Body of pancreas (tissue), 4 donors: ENCODE measurements at places on chromosomes 12 and 14. TPM values are rescaled to one million over a fixed set of nuclear protein-coding genes. Genes with fewer than 3 reads are reported as not detected.
A peak's percentile ranks its signal among the peaks of the same experiment; 100 is the strongest.

GRCh38 chr14:95897280-95897679, 20.6 kb downstream of the TUNAR start:
- DNase-seq, result no peak

GRCh38 chr12:4203772-4204376, 69.7 kb upstream of the CCND2 start:
- DNase-seq, result no peak

GRCh38 chr14:103204852-103205540, 81.7 kb downstream of the TNFAIP2 start:
- no peak for DNase-seq

DNA sequence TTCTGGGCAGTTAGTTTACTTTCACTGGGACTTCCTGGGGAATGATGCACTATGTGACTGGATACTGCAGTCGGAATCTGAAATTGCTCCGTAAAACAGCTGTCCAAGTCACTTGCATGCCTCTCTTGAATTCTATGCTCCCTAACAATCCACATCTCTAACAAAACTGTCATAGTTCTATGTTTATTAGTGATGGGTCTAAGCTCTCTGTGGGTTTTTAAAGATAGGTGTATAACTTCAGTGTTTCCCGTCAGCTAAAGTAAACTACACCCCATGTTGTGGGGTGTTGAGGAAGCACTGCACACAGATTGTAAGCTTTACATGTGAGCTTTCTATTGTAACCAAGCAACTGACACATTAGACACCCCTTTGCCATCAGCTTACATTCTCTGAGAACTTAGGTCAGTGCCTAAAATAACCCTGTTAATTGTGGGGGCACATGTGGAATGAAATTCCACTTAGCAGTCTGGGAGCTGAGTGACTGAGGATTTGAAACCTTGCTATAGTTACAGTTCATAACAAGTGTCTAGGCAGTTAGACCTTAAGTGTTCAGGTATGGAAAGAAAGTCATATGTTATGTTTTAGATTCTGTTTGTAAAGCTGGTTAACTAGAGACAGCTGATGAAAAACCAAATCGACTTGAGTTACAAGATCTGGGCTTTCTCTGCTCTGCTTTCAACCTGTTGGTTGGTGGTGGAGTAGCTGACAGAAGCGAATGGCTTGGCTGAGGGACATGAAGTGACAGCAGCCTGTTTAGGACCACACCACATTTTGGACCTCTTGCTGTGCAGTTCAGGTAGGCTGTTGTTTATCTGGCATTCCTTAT, 165.7 kb downstream of the AKAP6 start:
- DNase-seq, result no peak

- DNase-seq, result no peak
These were observed 45.3 kb downstream of the PRMT8 start for GRCh38 chr12:3536096-3536875.

DNA sequence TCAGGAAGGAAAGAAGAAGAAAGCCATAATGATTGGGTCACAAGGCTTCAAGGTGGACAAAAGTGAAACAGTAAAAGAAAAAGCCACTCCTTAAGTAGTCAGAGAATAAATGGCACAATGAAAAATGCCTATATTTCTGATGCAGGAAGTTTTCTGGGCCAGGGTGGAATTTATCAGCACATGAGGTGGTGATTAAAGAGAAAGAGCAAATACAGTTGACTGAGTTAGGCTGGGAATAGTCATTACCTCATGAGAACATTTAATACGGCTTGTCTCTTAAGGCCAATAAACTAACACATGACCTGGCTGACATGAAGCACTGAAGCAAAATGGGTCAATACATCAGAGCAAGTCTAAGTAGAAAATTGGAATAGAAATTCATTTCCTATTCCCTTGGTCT, 499.7 kb downstream of the TMTC2 start:
- peak; percentile 30 for DNase-seq

DNA sequence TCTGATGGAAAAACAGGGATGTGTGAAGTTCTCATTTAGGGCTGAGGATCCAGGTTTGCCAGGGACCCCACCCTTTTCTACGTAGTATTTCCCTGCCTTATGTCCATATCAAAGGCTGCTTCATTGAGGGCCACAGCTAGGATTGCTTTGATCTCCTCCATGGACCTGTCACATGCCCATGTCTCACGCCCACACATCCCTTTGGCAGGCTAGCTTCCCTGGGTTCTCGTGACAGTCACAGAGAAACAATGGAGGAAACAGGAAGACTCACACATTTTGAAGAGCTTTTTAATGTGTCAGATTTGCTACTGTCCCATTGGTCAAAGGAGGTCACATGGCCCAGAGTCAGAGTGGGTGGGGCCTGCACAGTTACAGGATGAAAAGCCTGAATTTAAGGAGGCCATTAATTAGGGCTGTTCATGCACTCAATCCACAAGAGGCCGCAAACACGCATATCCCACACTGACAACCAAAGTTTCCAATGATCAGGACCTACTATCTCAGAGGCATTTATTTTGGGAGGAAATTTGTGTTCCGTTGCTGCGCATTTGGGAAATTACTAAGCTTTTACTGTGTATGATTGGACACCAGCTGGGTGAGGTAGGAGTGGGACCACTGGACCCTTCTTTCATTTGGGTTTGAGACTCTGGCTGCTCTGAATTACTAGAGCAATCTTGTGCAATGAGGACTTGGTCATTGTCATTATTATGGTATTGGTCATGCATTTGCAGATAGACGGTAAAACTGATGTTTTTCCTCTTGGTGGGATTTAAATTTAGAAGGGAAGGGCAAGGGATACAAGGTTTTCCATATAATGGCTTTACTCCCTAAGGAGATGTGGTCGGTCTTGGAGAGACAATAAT, 266.2 kb downstream of the KTN1 start:
- no peak for DNase-seq

DNA sequence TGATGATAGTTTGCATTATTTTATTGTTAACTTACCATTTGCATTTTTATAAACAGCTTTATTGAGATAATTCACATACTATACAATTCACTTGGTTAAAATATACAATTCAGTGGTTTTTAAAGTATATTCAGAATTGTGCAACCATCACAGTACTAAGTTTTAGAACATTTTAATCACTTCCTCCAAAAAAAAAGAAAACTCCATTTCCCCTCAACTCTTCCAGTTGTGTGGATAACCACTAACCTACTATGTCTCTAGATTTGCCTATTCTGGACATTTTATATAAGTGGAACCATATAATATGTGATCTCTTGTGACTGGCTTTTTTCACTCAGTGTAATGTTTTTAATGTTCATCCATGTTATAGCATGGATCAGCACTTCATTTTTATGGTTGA, 41.3 kb downstream of the WNK1 start:
- DNase-seq, result no peak

- DNase-seq, result no peak
These were observed 73.4 kb upstream of the ETV6 start for GRCh38 chr12:11576104-11576503.

GRCh38 chr14:52885230-52885629, 65.6 kb downstream of the FERMT2 start:
- DNase-seq, result no peak

DNA sequence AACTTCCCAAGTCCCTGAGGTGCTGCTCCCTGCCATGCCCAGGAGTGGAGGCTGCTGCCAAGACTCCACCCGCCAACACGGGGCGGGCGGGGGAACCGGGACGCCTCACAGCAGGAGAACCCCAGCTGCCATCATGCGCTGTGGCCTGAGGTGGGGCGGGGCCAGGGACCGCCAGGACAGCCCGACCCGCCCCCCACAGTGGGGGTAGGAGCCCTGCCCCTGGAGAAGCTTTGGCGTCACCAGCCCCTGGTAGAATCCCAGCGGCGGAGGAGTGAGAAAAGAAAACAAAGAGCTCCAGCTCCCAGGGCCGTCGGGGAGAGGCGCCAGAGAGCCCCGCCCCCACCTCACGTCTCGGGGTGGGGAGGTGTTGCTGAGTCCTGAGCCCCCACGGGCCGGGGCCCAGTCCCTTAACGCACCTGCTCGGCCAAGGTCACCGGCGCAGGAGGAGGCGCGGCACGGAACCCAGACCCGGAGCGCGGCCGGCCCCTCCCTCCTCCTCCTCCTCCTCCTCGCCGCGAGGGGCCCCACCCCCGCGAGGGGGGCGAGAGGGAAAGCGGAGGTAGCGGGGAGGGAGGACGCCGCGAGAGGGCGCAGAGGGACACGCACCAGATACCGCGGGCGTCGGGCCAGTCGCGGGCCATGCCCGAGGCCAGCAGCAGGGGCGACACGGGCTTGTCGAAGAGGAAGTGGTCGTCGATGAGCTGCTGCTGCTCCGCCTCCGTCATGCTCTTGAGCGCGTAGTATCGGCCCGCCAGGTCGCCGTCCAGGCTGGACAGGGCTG, 1.8 kb downstream of the CKB start:
- DNase-seq, result peak; percentile 88

- no peak for DNase-seq
These were observed 20.7 kb downstream of the GTF2A1 start for GRCh38 chr14:81200054-81200453.

DNA sequence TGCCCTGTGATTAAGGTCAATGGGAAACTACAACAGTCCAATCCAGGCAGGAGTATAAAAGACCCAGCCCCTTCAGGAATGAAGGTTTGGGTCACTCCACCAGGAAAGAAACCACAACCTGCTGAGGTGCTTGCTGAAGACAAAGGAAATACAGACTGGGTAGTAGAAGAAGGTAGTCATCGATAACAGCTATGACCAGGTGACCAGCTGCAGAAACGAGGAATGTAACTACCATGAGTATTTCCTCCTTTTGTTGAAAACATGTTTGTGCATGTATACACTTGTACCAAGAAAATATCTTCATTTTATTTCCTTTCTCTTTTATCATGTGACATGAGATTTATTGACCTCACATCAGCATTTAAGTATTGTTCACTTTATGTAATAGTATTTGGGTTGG, 409.1 kb downstream of the FOXG1 start:
- no peak for DNase-seq

- no peak for DNase-seq
These were observed 220.3 kb upstream of the ARID2 start for GRCh38 chr12:45509187-45509586.

- no peak for DNase-seq
These were observed 524.8 kb downstream of the FUT8 start for GRCh38 chr14:65937079-65937959.

DNA sequence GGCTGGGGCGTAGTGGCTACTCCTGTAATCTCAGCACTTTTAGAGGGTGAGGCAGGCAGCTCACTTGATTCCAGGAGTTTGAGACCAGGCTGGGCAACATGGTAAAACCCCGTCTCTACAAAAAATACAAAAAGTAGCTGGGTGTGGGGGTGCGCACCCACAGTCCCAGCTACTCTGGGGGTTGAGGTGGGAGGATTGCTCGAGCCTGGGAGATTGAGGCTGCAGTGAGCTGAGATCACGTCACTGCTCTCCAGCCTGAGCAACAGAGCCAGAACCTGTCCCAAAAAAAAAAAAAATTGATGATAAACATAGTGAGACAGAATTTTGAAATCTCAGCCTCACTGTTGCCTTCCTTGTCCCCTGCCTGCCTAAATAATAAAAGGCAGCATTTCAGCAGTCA, 40.0 kb downstream of the PTPN11 start:
- no peak for DNase-seq

DNA sequence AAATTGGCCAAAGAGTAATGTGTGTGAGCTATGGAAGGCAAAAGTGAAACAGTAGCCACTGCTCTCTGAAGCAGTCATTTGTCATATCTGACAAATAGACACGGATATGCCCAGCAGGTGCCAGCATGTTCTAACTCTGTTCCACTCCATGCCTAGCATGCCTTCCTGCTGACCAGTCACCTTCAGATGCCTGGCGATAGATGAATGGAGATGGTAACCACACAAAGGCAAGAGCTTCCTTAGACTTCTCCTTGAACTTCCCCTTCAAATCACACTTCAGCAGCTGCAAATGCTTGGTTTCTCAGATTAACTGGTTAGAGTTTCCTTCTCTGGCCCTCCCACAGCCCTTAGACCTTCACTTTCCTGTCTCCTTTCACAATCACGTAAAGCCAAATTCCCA, 429.9 kb downstream of the DAD1 start:
- no peak for DNase-seq

Gene PTCSC3
- total RNA-seq, result not detected

Gene FRMD6
- 11.2 TPM for total RNA-seq

Gene IFI27L1
- total RNA-seq, result 5.6 TPM

Gene FAM186B
- total RNA-seq, result not detected

Gene AMDHD1
- 4.4 TPM for total RNA-seq

Gene LGMN
- 20.8 TPM for total RNA-seq

Gene OR10G3
- not detected for total RNA-seq

Gene MYL2
- total RNA-seq, result not detected

Gene C2CD5
- total RNA-seq, result 12.2 TPM

Gene DLGAP5
- total RNA-seq, result not detected
